MCF 10A (cell line): ENCODE measurements at places on chromosomes 2 and 18. TPM values are rescaled to one million over a fixed set of nuclear protein-coding genes. Genes with fewer than 3 reads are reported as not detected.

The ACTR1B gene
- 56.8 and 63.7 TPM in 2 replicates for total RNA-seq

The CDH2 gene
- 14.6 and 15.1 TPM in 2 replicates for total RNA-seq

The CXCR1 gene
- total RNA-seq: 0.12 TPM in 1 of 2 replicates, not detected in the other

The C18orf54 gene
- 4.4 and 5.5 TPM in 2 replicates for total RNA-seq

The ANKRD36 gene
- total RNA-seq: 20.6 and 29.8 TPM in 2 replicates

The TCF7L1 gene
- total RNA-seq: 0.81 and 1.1 TPM in 2 replicates

DNA sequence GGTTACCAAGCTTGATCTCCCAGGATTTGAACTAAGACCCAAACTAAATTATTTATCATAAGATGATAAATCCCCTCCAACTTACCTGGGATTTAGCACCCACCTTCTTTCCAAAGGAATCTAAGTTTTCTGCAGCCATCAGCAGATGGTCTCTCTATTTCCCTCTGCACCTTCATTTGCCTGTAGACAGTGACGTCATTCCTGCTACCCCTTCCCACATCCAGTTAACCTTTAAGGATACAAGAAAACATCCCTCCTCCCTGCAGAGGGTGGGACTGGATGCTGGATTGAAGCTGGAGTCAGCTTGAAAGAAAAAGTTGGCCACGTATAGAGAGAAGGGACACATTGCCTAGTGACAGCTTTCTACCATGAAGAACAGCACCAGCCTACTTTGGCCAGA lies 3.7 kb upstream of the DNER start:
- peaks cover 29% of the 10 kb centered on the region for H3K27me3 ChIP-seq
- no peak for DNase-seq
- no peak overlapping the region for H3K4me3 ChIP-seq
- no peaks in the 10 kb centered on the region for H3K36me3 ChIP-seq
- peaks cover 6% of the 10 kb centered on the region for H3K4me1 ChIP-seq

DNA sequence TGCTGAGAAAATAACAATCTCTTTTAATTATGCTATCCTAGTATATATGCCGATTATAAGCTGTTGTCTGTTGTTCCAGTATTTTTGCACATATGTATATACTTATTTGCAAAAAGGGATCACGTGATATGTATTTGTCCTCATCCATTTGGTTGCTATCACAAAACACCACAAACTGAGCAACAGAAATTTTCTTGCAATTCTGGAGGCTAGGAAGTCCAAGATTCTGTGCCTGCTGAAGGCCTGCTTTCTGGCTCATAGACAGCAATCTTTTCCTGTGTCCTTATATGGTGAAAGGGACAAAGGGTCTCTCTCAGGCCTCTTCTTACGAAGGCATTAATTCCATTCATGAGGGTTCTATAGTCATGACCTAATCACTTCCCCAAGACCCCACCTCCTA lies 186.5 kb downstream of the LPIN1 start:
- H3K27me3 ChIP-seq: no peaks in the 10 kb centered on the region
- no peak for DNase-seq
- H3K4me1 ChIP-seq: peaks cover 15% of the 10 kb centered on the region
- H3K27ac ChIP-seq: peak overlapping the region; percentile 6
- H3K4me3 ChIP-seq: no peak overlapping the region
- H3K36me3 ChIP-seq: no peaks in the 10 kb centered on the region

- H3K4me3 ChIP-seq: no peak overlapping the region
These were observed 17.9 kb downstream of the GREB1 start for GRCh38 chr2:11551569-11552259.

GRCh38 chr2:203444738-203445137 lies 90.4 kb downstream of the RAPH1 start:
- no peak overlapping the region for H3K27ac ChIP-seq
- H3K27me3 ChIP-seq: no peaks in the 10 kb centered on the region
- no peak for DNase-seq
- peaks cover 11% of the 10 kb centered on the region for H3K4me1 ChIP-seq

DNA sequence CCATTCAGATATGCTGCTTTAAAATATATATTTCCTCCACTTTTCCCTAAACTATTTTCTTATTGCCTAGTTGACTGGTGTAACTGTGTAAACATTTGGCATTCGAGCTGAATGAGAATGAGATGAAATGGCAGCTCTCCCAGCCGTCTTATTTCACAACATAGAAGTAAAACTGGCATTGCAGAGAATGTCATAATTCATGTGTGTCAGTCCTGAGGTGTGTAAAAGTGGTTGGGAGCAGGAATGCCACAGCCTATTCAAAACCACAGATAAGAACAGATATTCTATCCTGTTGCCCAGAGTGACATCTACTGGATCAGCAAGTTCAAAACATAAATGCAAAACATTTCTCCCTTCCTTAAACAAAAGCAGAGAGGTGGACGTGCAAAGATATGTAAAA lies 565.5 kb upstream of the CHAC2 start:
- no peaks in the 10 kb centered on the region for H3K36me3 ChIP-seq
- H3K27ac ChIP-seq: peak overlapping the region; percentile 76
- DNase-seq: peak; percentile 91
- H3K4me1 ChIP-seq: peaks cover 15% of the 10 kb centered on the region
- H3K27me3 ChIP-seq: no peaks in the 10 kb centered on the region
- no peak overlapping the region for H3K4me3 ChIP-seq

DNA sequence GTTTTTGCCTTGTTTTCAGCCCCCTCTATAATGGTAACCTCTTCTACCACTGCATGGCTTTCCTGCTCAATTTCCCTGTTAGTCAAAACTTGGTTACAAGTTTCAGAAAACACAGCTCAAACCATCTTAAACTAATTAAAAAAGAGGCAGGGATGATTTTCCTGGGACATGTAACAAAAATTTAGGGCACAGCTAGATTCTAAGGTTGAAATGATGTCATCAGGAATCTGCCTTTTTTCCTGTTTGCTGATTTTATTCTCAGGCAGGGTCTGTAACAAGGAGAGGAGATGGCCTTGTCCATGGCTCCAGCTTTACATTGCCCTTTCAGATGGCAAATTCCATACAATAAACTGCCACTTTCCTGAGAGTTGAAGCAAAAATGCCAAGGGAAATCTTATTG lies 157.9 kb upstream of the CREB1 start:
- H3K36me3 ChIP-seq: no peaks in the 10 kb centered on the region
- no peak for DNase-seq
- no peak overlapping the region for H3K4me3 ChIP-seq
- no peak overlapping the region for H3K27ac ChIP-seq

DNA sequence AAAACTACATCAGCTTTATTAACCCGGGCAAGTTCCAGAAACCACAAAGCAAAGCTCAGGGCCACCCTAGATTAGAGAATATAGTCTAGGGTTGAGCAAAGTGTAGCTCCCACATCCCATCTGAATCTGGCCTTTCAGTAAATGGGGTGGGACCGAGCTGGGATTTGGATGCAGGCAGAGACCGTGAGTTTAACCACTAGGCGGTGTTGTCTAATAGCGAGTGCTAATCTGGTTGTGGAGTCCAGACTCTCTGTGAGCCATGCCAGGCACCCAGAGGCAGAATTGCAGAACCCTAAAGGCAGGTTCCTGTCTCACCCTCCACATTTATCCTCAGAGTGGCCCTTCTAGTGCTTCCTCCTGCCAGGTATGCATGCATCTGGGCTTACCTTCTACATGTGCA lies 435.9 kb downstream of the TSN start:
- peak; percentile 78 for DNase-seq
- no peaks in the 10 kb centered on the region for H3K36me3 ChIP-seq
- no peak overlapping the region for H3K4me3 ChIP-seq
- H3K27ac ChIP-seq: no peak overlapping the region
- H3K27me3 ChIP-seq: no peaks in the 10 kb centered on the region

GRCh38 chr18:54829856-54830255 lies 1.6 kb downstream of the RAB27B start:
- H3K36me3 ChIP-seq: peaks cover 6% of the 10 kb centered on the region
- peak overlapping the region; percentile 92 for H3K4me3 ChIP-seq
- H3K4me1 ChIP-seq: peaks cover 52% of the 10 kb centered on the region
- peak overlapping the region; percentile 52 for H3K27ac ChIP-seq

DNA sequence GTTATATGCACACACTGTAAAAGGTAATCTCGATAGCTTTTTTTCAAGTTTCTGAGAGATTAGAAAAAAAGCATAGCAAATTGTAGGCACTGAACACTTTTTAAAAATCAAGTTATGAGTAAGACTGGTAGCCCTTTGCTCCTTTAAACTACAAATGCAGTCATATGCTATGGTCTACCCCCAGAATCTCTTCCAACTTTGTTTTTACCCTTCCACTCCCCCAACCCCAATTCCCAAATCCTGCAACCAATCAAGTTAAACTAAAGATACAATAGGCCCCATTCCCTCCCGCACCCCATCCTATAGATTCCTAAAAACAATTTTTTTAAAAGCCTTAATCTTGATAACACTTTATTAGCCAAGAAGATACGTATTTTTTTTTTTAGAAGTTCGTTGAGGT lies 752 bp upstream of the BAZ2B start:
- no peak for DNase-seq
- peaks cover 12% of the 10 kb centered on the region for H3K36me3 ChIP-seq
- peaks cover 7% of the 10 kb centered on the region for H3K4me1 ChIP-seq
- no peaks in the 10 kb centered on the region for H3K27me3 ChIP-seq
- H3K27ac ChIP-seq: peak overlapping the region; percentile 98
- peak overlapping the region; percentile 99 for H3K4me3 ChIP-seq

GRCh38 chr2:88659538-88659915 lies 31.9 kb upstream of the RPIA start:
- no peaks in the 10 kb centered on the region for H3K36me3 ChIP-seq
- peaks cover 21% of the 10 kb centered on the region for H3K4me1 ChIP-seq
- DNase-seq: peak; percentile 71
- no peaks in the 10 kb centered on the region for H3K27me3 ChIP-seq

GRCh38 chr2:216732334-216732733 lies 37.0 kb upstream of the IGFBP5 start:
- no peaks in the 10 kb centered on the region for H3K4me1 ChIP-seq
- no peak for DNase-seq
- H3K4me3 ChIP-seq: no peak overlapping the region
- no peak overlapping the region for H3K27ac ChIP-seq

- no peak for DNase-seq
- no peaks in the 10 kb centered on the region for H3K36me3 ChIP-seq
- no peak overlapping the region for H3K4me3 ChIP-seq
- peaks cover 8% of the 10 kb centered on the region for H3K4me1 ChIP-seq
- H3K27me3 ChIP-seq: no peaks in the 10 kb centered on the region
These were observed 52.2 kb upstream of the RIOK3 start for GRCh38 chr18:23400918-23401317.

- no peak overlapping the region for H3K4me3 ChIP-seq
- DNase-seq: no peak
- H3K36me3 ChIP-seq: no peaks in the 10 kb centered on the region
- H3K27me3 ChIP-seq: peaks cover 62% of the 10 kb centered on the region
- peaks cover 2% of the 10 kb centered on the region for H3K4me1 ChIP-seq
These were observed 47.0 kb downstream of the ACKR3 start for GRCh38 chr2:236616624-236617023.
